AG20443 (cell line): ENCODE measurements at places on chromosomes 13 and 19.

DNA sequence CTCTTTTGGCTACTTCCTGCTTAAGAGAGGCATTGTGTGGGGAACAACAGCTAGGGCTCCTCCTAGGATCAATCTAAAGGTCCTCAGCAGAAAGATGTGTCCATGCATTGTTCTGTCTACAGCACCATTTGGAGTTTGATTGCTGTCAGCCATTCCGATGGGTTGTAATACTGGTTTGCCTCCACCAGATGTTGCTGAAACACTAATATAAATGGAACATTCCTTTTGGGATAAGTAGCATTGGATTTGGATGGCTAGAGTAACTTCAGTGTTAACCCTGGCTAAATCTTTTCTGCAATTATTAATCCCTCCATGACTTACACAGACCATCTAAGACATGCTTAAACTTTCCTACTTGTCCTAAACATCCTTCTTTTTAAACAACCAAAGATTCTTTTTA is 104.2 kb downstream of the TDRD3 start:
- DNase-seq: no peak

DNA sequence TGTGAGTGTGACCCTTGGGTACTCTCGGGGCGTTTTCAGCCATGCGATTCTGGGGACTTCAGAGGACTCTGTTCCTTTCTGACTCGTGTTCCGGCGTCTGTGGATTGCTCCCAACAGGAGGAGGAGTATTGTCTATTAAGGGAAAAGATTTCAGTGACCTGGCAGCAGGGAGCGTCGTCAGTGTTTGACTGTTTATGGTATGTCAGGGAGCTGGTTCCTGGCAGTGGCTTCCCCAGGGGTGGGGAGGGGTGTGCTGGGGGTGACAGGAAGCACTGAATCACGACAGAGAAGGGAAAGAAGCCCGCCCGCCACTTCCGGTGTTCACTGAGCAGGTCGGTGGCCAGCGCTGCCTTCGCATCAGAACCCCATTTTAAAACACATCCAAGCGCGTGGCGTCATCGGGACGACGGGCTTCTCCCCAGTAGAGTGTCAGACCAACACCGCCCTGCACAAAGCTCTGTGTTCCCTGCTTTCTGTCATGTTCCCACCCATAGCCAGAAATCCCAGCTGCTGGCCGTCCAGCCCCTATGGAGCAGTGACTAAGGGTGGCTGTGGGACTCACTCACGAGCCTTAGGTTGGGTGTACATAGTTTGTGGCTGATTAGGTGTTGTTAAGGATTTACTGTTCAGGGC is 33.8 kb downstream of the COL4A2 start:
- DNase-seq: peak; percentile 48

GRCh38 chr19:54457773-54458647 is 5.6 kb downstream of the LENG9 start:
- DNase-seq: no peak

DNA sequence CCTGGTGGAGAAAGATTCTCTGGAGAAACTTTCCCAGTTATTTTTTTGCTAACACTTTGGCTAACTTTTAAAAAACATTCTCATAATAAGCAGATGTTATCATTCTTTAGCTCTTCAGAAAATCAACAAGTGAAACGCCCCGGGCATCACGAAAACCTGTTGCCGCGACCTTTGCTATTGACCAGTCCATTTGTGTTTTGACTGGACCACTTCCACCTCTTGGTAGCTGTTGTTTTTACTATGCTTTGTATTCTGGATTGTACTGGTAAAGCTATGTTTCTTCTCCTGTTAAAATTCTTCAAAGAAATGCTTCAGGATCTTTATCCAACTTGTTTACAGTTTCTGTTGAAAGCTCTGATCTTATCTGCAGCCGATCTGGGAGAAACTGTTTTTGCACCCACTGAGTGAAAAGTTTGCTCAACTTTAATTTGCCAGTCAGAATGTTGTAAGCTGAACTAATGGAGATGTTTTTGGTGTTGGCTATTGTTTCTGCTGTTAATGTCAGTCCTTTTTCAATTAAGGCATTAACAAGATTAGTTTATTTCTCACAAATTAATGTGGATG is 23.3 kb downstream of the UFM1 start:
- DNase-seq: no peak

DNA sequence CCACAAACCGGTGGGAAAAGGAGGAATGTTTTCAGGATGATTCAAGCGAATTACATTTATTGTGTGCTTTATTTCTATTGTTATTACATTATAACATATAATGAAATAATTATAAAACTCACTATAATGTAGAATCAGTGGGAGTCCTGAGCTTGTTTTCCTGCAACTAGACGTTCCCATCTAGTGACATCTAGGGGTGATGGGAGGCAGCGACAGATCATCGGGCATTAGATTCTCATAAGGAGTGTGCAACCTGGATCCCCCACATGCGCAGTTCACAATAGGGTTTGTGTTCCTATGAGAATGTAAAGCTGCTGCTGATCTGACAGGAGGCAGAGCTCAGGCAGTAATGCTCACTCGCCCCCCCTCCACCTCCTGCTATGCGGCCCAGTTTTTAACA is 54.5 kb downstream of the SPTBN4 start:
- no peak for DNase-seq

GRCh38 chr13:27962982-27963381 is 6.1 kb downstream of the CDX2 start:
- DNase-seq: no peak

- no peak for DNase-seq
These were observed 5.2 kb upstream of the SRRM5 start for GRCh38 chr19:43606569-43607229.

- DNase-seq: no peak
These were observed 4.9 kb upstream of the TOMM40 start for GRCh38 chr19:44886141-44886540.

- DNase-seq: peak; percentile 35
These were observed 164.2 kb downstream of the DLEU7 start for GRCh38 chr13:50679321-50679720.

- peak; percentile 68 for DNase-seq
These were observed 288.5 kb downstream of the NALCN start for GRCh38 chr13:101127741-101128353.

DNA sequence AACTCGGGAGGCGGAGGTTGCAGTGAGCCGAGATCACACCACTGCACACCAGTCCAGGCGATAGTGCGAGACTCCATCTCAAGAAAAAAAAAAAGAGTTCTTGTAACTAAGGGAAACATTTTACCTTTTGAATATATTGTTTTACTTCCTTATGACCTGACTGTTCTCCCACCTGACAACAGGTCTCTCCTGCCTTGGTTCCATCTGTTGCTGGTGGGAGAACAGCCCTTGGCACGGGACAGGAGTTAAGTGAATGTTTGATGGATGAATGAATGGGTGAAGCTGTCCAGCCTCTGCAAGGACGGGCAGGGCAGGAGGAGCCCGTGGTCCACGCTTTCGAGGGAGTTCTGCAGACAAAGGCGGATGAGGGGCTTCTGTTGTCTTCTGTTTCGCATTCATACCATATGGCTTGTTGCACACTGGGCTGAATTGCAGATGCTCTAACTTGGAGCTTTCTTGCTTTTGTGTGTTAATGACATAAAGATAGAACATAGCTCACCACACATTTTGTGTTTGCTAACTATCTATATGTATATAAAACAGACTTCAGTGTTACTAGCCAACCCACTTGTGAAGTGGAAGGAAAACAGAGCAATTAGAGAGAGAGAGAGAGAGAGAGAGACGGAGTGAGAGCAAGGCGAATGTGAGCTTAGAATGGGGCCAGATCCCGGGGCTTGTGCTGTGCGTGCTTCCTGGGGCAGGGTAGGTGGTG is 16.2 kb upstream of the CCNE1 start:
- DNase-seq: no peak

DNA sequence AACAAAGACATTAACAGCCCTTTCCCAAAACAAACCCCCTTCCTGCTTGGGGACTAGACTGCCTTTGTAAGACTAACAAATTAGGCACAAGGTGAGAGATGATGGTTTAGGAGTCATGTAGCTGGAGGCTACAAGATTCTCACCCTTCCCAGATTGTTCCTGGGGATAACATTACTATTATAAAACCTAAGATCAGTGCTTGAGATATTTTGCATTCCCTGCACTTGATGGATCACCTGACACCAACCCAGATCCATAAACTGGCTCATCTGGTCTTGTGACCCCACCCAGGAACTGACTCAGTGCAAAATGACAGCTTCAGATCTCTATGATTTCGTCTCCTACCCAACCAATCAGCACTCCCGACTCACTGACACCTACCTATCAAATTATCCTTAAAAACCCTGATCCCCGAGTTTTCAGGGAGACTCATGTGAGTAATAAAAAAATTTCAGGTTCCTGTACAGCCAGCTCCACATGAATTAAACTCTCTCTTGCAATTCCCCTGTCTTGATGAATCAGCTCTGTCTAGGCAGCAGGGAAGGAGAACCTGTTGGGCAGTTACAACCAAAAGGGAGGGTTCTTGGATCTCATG is 2.4 kb upstream of the ZNF616 start:
- no peak for DNase-seq

GRCh38 chr19:38036707-38037611 is 130.0 kb downstream of the SIPA1L3 start:
- no peak for DNase-seq

- no peak for DNase-seq
These were observed 7.1 kb upstream of the WTIP start for GRCh38 chr19:34474233-34474989.

GRCh38 chr13:75704927-75705288 is 68.8 kb downstream of the LMO7 start:
- no peak for DNase-seq

- no peak for DNase-seq
These were observed 113.2 kb downstream of the KCNRG start for GRCh38 chr13:50128428-50128931.

- no peak for DNase-seq
These were observed 4.1 kb upstream of the ZNF699 start for GRCh38 chr19:9313756-9314155.

GRCh38 chr13:37383856-37384370 is 214.7 kb downstream of the POSTN start:
- no peak for DNase-seq

DNA sequence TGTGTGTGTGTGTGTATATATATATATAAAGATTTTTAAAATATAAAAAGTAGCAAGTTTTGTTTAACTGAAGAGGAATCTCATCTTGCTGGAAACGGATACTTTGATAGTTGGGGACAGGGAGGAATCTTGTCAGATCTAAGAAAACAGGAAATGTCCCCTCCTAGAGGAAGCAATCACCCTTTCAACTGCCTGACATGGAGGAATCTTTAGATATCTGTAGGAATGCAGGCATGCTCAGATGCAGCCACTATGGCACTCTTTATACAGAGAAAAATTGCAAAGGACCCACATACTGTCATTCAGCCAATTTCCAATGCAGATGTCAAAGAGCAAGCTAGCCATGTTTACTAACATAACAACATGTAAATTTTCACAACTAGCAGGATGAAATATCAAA is 38.8 kb downstream of the ZNF611 start:
- no peak for DNase-seq

DNA sequence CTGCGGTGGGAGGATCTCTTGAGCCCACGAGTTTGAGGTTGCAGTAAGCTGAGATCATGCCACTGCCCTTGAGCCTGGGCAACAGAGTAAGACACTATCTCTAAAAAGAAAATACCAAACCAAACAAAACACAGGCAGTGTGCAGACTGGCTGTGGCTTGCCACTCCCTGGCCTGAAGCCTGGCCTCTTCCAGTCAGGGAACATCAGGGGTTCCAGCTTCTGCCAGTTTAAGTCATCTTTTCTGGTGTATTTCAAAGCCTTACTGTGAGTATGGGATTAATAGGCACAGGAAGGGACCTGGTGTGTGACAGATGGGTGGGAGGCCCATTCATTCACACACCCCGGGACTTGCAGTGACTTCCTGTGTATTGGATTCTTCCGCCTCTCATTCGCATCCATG is 27.0 kb upstream of the F2RL3 start:
- no peak for DNase-seq

- no peak for DNase-seq
These were observed 701 bp downstream of the ZNF552 start for GRCh38 chr19:57813919-57814504.

- no peak for DNase-seq
These were observed 1.9 kb downstream of the KCTD4 start for GRCh38 chr13:45198924-45199323.

- DNase-seq: no peak
These were observed 21.0 kb upstream of the HOMER3 start for GRCh38 chr19:18961767-18962620.

- no peak for DNase-seq
These were observed 2.6 kb upstream of the DENND1C start for GRCh38 chr19:6484230-6484629.

DNA sequence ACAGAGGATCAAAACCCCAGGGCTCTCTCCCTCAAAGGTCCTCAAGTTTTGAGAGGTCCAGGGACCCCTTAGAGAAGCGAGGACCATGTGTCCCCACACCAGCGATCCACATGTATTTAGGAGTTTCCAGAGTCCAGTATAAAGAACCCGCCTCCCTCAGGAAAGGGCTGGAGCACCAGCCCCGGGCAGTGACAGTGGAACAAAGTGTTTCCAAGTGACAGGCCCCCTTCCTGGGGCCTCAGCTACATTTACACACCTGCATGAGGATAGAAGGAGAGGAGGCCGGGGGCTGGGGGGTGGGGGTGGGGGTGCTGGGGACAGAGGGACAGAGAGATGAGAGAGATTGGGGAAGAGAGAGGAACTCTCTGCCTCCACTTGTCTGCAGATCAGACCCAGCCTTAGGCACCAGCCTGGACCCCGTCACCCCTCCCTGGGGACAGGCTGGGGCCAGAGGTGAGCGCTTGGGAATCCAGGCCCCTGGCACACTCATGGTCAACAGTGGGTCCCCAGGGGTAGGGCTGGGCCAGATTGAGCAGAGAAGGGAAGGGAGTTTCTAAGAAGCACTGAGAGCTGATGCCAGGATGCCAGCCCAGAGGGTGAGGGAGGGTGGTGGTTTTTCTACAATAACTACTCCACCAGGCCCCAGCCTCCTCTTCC is 802 bp downstream of the BCAM start:
- peak; percentile 23 for DNase-seq

DNA sequence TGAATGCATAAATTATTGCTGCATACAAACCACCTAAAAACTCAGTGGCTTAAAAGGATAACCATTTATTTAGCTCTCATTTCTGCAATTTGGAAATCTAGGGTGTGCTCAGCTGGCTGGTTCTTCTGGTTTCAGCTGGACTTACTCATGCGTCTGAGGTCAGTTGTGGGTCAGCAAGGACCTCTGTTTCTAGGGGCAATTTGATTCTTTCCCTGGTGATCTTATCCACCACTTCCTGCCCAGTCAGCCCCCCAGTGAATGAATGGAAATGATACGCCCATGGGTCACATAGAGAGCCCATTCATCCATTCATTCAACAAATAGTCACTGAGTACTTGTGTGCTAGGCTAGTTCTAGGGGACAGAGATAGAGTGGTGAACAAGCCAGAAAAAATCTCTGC is 9.9 kb downstream of the FXYD5 start:
- DNase-seq: no peak

DNA sequence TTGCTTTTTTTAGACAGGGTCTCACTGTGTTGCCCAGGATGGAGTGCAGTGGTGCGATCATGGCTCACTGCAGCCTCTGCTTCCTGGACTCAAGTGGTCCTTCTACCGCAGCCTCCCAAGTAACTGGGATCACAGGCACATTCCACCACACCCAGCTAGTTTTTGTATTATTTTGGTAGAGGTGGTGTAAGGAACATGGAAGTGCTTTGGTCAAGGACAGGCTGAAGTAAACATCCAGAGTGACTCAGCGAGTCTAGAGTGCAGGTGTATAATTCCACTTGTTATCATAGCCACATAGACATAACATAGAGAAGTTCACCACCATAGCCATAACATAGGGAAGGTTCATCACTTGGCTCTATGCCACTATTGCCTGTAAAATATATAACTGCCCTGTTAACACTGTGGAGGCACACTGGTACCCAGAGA is 98.6 kb downstream of the RBM26 start:
- DNase-seq: no peak
